ENCODE measurements at places on chromosomes 16 and 17.
A peak's percentile ranks its signal among the peaks of the same experiment; 100 is the strongest.

GRCh38 chr16:22321340-22322001, 24.3 kb downstream of the POLR3E start:
- DNase-seq, result peak; percentile 10

- no peak for DNase-seq
Observed at GRCh38 chr16:47142486-47142820, 1.3 kb downstream of the NETO2 start.

- DNase-seq, result no peak
Observed at GRCh38 chr17:48776602-48777001, 40.4 kb downstream of the TTLL6 start.

DNA sequence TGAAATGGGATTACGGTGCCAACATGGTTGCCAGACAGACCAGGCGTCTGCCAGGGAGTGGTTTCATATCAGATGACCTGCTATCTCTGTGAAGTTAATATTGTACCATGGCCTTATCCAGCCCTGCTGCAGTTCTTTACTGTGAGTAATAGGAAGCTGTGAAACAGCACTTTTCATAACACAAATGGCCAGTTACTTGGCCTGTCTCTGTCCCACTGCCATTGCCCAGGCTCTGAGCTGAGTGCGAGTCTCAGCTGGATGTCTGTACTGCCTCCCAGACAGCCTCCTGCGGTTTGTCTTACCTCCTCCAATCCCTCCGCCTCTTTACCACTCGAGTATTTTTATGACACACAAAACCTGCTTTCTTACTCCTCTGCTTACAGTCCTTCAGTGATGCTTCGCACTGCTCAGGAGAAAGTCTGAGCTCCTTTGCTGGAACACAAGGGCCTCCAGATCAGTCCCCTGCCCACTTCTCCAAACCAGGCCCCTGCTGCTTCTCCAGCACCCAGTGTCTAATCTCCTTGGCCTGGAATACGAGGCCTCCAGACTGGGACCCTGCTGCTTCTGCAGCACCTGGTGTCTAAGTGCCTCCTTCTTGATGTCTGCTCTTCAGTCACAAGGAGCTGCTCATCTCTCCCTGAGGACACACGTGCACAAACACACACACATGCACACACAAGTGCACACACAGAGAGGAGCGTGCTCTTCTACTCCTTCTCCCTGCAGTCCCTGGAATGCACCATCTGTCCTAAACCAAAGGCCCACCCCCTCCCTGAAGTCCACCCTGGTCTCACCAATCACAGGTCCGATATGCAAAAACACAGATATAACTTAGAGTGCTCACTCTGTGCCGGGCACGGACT, 17.1 kb upstream of the RHOT1 start:
- no peak for DNase-seq

DNA sequence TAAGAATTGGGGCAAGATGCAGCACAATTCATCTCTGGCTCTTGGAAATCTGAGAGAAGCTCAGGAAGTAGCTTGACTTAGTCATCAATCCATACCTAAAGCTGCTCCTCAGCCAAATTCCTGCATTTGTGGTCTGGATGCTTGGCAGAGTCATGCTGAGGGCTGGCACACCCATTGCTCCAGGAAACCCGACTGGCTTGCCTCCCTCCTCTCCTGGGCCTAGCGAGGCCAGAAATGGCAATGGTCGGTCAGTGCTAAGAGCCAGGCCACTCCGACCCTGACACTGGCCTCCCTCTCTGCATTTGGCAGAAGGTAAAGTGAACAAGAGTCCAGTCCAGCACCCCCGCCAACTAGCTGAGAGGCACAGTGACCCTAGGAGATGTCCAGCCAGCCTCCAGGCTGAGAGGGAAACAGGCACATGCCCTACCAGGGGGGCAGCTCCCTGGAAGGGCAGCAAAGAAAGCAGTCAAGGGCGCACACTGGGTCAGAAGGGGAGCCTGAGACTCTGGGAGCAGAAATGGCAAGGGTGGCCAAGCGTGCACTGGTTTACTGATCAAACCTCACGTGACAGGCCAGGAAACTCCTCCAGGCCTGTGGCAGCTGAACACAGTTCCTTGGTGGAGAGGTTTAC, 10.0 kb downstream of the POLDIP2 start:
- DNase-seq, result peak; percentile 84

DNA sequence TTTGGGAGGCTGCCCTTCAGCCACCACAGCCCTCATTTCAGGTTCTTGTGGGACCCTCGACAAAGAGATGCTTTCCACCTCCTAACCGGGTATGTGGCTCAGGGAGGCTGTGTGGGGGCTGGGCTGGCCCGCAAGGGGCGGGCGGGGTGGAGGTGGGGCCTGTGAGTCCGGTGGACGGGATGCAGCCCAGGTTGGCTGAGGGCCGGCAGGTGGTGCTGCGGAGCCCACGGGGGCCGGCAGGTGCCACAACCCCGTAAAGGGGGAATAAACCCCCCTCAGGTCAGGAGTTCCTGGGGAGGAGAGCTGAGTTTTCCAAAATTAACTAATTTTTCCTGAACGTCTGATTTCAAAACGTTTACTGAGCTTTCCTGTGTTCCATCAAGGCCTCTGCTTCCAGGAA, 4.9 kb upstream of the CIAO3 start:
- DNase-seq, result no peak

DNA sequence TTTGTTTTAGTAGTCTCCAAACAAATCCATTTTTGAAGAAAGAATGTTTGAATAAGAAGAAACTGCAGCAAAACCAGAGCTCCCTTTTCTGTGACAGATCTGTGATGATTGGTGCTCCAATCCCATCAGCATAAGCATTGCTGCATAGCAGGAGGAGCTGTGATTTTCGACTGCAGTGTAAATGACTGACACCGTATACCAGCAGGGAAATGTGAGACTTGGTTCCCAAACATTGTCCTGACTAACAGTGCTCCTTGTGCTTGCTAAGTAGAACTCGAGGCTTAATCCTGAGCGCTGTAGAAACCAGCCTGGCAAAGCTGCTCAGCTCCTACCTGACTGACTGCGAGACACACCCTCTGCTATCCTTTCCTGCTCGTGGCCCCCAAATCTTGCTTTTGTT, 57.2 kb downstream of the NUP93 start:
- DNase-seq, result no peak

DNA sequence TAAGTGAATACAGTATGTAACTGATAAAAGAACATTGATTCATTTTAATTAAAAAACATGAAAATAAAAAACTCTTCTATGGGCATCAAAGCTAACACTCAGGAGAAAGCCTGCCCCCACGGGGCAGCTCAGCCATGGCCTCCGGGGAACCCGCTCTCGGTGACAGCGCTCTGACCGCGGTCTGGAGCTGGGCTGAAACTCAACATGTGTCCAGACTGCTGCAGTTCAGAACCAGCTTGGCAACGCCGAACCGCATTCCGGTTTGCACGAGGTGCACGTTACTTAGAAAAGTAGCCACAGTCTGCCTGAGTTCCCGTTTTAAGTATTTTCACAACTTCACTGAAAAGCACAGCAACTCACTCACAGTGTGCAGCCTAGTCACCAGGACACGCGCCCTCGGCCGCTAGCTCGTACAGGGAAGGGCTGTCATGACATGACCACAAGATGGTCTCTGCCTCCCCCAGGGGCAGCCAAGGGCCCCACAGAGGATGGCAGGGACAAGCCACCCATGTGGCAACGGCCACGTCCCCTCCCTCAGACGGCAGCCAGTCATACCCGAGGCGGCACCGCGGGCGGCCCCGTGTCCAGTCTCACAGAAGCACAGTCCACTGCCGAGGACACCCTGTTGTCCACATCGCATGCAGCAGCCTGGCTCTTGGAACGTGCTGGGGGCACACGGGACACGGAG, 77.1 kb upstream of the METRNL start:
- DNase-seq, result no peak

DNA sequence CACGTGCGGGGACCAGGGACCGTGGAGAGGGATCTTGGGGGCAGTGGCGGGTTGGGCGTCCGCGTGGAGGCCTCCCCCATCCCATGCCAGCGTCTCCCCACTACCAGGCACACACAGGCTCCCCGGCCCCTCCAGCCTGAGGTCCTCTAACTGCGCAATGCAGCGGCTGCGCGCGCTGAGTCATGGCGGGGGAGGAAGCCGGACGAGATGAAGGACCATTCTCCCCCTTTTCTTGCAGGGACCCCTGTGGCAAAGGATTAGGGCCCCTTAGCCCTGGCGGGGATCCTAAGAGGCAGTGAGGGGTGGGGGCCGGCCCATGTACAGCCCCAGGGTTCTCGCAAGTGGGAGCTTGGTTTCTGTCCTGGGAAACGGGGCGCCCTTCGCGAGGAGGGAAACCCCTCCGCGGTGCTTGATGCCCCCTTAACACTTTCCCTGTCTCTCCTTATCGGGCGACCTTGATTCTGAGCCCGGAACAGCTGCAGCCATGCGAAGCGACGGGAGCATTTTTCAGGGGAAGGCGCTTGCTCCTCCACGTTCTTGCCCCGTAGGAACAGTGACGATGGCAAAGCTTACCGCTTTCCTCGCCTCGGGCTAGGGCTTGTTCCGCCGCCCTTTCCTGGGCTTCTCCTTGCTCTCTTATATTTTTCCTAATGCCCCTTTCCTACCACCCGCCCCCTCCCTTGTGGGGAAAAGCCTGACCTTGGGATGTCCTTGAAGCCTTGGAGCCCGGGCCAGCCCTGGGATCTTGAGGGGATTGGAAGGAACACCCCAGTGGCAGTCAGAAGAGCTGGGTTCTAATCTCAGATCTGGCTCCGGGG, 592 bp downstream of the ALDOA start:
- no peak for DNase-seq

GRCh38 chr16:31168848-31169247, 11.1 kb upstream of the FUS start:
- DNase-seq, result no peak

DNA sequence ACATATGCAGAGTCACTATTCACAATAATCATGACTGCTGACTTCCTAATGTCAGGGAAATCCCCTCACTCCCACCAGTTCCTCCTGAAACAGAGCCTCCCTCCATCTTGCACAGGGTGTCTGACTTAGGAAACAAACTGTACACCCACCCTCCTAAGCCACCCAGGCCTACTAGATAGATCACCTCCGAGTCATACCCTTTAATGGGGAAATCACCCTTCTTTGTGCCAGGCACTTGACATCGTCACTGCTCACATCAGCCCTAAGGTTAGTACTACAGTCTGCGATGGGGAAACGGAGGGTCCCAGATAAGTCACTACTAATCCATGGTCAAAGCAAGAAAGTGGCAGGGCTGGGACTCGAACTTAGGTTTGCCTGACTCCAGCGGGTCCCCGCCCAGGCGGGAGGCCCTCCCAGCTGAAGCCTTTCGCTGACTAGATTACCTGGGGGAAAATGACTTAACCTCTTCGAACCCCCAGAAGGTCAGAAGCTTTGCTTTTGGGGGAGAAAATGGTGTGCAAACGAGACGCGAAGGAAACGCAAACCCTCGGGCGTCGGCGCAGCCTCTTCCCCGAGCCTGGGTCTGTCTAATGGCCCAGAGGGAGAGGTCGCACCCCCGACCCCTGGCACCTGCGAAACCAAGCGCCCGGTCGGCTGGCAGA, 3.4 kb upstream of the MLLT6 start:
- DNase-seq, result no peak

DNA sequence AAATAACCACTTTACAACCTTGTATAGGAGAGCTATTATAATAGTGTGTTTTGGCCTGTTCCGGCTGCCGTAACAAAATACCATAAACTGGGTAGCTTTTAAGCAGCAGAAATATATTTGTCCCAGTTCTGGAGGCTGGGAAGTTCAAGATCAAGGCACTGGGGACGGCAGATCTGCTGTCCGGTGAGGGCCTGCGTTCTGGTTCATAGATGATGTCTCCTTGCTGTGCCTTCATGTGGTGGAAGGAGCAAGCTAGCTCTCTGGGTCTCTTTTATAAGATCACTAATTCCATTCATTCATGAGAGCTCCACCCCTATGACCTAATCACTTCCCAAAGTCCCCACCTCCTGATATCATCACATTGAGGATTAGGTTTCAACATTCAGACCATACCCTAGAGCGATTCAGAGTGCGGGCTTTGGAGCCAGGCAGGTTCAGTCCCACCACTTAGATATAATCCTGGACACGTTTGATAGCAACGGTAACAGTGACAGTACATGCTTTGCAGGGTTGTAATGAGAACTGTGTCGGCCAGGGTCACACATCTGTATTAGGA, 76.2 kb upstream of the ZFHX3 start:
- no peak for DNase-seq

- no peak for DNase-seq
Observed at GRCh38 chr17:17852930-17853329, 16.1 kb upstream of the SREBF1 start.

GRCh38 chr17:62870552-62870971, 62.4 kb upstream of the MARCHF10 start:
- no peak for DNase-seq

DNA sequence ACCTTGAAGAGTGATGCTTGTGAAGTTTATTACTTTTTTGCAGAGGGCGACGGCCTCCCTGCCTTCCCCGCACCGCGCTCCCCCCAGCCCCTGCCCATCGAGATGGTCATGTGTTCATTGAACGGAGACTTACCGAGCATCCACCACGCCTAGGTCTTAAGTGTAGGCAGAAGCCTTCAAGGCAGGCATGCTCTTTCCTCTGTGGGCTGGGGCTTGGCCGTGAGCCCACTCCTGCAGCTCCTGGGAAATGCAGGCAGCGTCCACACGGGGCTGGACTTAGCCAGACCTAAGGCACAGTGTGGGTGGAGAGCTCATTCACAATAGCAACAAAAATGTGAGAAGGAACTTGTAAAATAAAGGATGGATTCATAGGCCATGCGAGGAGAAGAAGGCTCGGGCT, 19.2 kb downstream of the RNF213 start:
- no peak for DNase-seq

DNA sequence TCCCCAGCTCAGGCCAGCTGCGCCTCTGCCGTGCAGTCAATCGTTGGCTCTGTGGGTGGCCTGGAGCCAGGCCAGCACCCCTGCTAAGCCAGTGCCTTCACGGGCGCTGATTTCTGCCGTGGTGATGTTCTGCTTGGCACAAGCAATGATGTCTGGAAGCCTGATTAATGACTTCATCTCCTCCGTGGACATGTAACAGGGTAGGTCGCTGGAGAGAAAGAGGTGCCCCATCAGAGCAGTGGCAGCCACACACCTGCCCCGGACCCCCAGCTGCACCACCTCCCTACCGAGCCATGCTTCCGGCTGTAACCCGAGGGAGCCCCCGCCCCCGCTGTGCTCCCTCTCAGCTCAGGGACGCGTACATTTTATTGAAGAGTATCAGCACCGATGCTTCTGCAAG, 1.9 kb downstream of the ARL16 start:
- DNase-seq, result no peak

- no peak for DNase-seq
Observed at GRCh38 chr17:32757963-32758362, 119.0 kb downstream of the MYO1D start.

- DNase-seq, result peak; percentile 25
Observed at GRCh38 chr16:14088155-14088753, 17.1 kb downstream of the MRTFB start.

- no peak for DNase-seq
Observed at GRCh38 chr16:47013910-47014309, 40.4 kb upstream of the DNAJA2 start.

GRCh38 chr17:48241131-48241591, 133.6 kb downstream of the SNX11 start:
- DNase-seq, result peak; percentile 76
